ENCODE measurements at places on chromosomes 13 and 19. TPM values are rescaled to one million over a fixed set of nuclear protein-coding genes. Genes with fewer than 3 reads are reported as not detected.

CPT1C gene
- polyA plus RNA-seq = 4.5 TPM

ZNF578 gene
- polyA plus RNA-seq = 1.2 TPM

STOML3 gene
- not detected for polyA plus RNA-seq

ERFL gene
- polyA plus RNA-seq = 0.02 TPM

ZNF730 gene
- polyA plus RNA-seq = 0.18 TPM

LMTK3 gene
- polyA plus RNA-seq = 2.9 TPM

ZNF677 gene
- polyA plus RNA-seq = 18.8 TPM

CEACAM16 gene
- polyA plus RNA-seq = not detected

PSG11 gene
- not detected for polyA plus RNA-seq

ZNF221 gene
- polyA plus RNA-seq = 2.9 TPM

CCDC70 gene
- 0.07 TPM for polyA plus RNA-seq

ABHD8 gene
- 15.8 TPM for polyA plus RNA-seq

PGLYRP1 gene
- not detected for polyA plus RNA-seq

C1QTNF9B gene
- polyA plus RNA-seq = 1.2 TPM

SYT5 gene
- 0.09 TPM for polyA plus RNA-seq

MISP gene
- 0.02 TPM for polyA plus RNA-seq

IQCN gene
- polyA plus RNA-seq = 5.3 TPM

AP3D1 gene
- polyA plus RNA-seq = 87.3 TPM

LILRA1 gene
- 0.20 TPM for polyA plus RNA-seq

SHC2 gene
- polyA plus RNA-seq = 21.0 TPM

PEAK3 gene
- 0.84 TPM for polyA plus RNA-seq

ZNF541 gene
- polyA plus RNA-seq = 0.20 TPM

PRR12 gene
- polyA plus RNA-seq = 9.8 TPM

BCL2L12 gene
- 15.1 TPM for polyA plus RNA-seq

PROZ gene
- polyA plus RNA-seq = 0.14 TPM

CLEC17A gene
- polyA plus RNA-seq = not detected

SIAH3 gene
- not detected for polyA plus RNA-seq

IGLON5 gene
- 0.07 TPM for polyA plus RNA-seq

APOC4 gene
- polyA plus RNA-seq = not detected

ZNF66 gene
- polyA plus RNA-seq = 1.2 TPM

LILRA6 gene
- polyA plus RNA-seq = 1.00 TPM

LIN7B gene
- 33.4 TPM for polyA plus RNA-seq

SIGLEC12 gene
- 0.05 TPM for polyA plus RNA-seq

ZNF333 gene
- 8.2 TPM for polyA plus RNA-seq

KCNJ14 gene
- polyA plus RNA-seq = 0.16 TPM

SUGP1 gene
- polyA plus RNA-seq = 27.4 TPM

CEACAM4 gene
- 0.16 TPM for polyA plus RNA-seq
